Forelimb muscle (tissue), 1 donor: ENCODE measurements at places on chromosomes 5 and 9.

DNA sequence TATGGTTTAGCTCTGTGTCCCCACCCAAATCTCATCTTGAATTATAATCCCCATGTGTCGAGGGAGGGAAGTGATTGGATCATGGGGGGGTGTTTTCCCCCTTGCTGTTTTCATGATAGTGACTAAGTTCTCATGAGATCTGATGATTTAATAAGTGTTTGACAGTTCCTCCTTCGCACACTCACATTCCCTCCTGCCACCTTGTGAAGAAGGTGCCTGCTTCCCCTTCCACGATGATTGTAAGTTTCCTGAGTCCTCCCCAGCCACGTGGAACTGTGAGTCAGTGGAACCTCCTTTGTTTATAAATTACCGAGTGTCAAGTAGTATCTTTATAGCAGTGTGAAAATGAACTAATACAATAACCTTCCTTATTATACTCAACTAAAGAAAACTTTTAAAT lies 24.3 kb upstream of the TEX10 start:
- no peak for DNase-seq

GRCh38 chr5:14040542-14040941 lies 96.1 kb upstream of the DNAH5 start:
- no peak for DNase-seq

- DNase-seq: no peak
These were observed 58.0 kb upstream of the SYNPO start for GRCh38 chr5:150582241-150583109.

DNA sequence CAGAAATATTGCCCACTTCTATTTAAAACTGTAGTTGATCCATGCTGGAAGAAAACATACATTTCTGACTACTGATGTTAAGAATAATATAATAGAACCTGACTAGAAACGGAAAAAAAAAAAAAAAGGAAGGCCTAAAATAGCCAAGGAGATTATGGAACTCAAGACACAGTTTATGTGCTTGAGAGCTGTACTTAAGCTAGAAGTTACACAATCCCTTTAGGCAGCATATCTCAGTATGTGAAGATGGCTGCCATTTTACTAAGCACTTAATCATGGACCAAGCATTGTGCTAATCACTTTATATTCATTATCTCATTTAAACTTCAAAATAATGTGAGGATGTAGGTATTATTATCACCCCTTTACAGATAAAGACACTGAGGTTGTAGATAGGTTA lies 73.0 kb upstream of the NR4A3 start:
- no peak for DNase-seq

DNA sequence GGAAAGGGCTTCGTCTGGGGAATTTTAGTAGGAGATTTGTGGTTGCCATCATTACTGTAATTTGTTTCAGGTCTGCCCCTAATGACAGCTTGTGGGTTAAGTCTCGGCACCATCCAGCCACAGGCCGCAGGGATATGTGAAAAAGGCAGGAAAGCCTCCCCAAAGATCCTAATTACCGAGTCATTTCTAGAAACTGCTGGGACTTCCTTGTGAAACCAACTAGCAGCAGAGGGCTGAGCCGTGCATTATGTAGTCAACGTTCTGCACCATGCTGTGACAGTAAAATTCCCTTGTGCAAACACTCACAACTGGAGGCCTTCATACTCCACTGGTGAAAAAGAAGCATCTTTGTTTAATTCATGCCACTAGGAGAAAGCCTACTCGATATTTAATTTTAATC lies 230.3 kb downstream of the MPDZ start:
- DNase-seq: no peak

- no peak for DNase-seq
These were observed 54.0 kb downstream of the SECISBP2 start for GRCh38 chr9:89372230-89372816.

- no peak for DNase-seq
These were observed 48.7 kb upstream of the CTSL start for GRCh38 chr9:87676976-87677775.

GRCh38 chr5:42513246-42513645 lies 90.0 kb downstream of the GHR start:
- no peak for DNase-seq

GRCh38 chr5:178545176-178545575 lies 45.0 kb downstream of the COL23A1 start:
- no peak for DNase-seq

- DNase-seq: no peak
These were observed 4.7 kb downstream of the CXXC5 start for GRCh38 chr5:139652788-139653241.

- DNase-seq: no peak
These were observed 29.0 kb downstream of the RGS3 start for GRCh38 chr9:113492343-113493202.

GRCh38 chr5:154829589-154830218 lies 20.7 kb downstream of the FAXDC2 start:
- no peak for DNase-seq

DNA sequence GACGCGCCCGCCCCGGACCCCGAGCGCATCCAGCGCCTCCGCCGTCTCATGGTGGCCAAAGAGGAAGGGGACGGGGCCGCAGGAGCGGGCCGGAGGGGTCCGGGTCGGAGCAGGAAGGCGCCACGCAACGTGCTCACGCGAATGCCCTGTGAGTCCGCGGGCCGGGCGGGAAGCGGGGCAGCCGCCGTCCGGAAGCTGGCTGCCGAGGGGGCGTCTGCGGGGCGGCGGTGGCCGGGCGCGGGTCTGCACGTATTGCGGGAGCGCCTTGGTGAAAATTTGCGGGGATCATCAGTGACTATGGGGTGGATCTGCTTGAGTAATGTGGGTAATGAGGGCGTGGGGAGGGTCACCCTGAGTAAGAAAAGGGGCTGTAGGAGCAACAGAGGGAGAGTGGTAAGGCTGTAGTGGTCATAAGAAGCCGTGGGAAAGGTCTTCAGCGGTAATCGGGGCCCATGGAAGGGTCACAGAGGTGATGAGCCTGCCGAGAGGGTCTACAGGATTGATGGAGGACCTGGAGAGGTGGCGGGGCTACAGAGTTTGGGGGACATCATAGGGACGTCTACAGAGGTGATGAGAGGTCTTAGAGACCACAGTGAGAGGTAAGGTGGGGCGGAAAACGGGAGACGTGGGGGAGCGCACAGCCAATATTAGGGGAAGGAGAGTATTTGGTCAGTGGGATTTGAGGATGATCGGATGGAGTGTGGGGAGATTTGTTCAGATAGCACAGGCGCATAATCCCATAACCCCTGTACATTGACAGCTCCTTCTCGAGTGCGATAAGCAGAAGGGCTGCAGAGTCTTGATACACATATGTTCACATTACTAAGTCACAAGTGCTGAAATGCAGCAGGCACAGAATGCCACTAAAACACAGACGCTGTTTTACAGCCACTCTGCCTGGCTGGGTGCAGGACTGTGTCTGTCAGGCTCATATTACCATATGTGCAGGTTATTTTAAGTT lies 819 bp downstream of the LSM11 start:
- DNase-seq: no peak
